ENCODE measurements at places on chromosomes 3 and 15.

DNA sequence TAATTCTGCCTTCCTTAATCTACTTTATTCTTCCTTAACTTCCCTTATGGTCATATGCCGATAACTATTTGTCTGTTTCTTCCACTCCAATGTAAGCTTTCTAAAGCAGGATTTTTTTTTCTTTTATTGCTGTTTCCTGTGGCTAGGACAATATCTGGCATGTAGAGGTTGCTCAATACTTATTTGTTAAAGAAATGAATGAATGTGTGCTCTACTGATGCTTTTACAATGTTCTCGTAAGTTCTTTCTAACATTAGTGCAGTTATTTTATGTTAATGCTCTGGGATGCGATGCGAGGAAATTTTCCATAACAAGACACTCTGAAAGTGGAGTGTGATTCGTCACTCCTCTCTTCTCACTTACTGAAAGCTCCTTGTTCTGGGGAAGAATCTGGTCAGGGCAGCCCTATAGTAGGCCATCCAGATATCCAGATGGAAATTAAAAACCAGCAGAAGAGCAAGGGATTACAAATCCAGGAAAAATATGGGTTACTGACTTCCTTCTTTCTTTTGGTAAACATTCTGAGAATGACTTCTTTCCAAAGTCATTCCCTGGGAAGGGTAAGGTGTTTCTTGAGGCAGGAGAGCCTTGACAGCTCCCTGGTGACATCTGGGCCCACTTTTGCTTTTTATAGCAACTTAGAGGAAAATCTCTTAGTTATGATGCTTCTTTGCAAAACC is 420.4 kb downstream of the PDCD6IP start:
- DNase-seq = no peak

- DNase-seq = no peak
Observed at GRCh38 chr3:52684184-52684583, 1.5 kb downstream of the PBRM1 start.

GRCh38 chr15:98384328-98385029 is 263.9 kb upstream of the IGF1R start:
- DNase-seq = no peak

GRCh38 chr15:20355256-20355868 is 186.2 kb downstream of the GOLGA6L6 start:
- DNase-seq = no peak

- no peak for DNase-seq
Observed at GRCh38 chr15:65067645-65068402, at the start of gene RASL12. Gene RASL12, minus strand, starts transcription at chr15:65067991. Its CDS starts 156 bp downstream, at chr15:65067835.

- DNase-seq = no peak
Observed at GRCh38 chr3:108407886-108408285, 102.5 kb downstream of the MYH15 start.

DNA sequence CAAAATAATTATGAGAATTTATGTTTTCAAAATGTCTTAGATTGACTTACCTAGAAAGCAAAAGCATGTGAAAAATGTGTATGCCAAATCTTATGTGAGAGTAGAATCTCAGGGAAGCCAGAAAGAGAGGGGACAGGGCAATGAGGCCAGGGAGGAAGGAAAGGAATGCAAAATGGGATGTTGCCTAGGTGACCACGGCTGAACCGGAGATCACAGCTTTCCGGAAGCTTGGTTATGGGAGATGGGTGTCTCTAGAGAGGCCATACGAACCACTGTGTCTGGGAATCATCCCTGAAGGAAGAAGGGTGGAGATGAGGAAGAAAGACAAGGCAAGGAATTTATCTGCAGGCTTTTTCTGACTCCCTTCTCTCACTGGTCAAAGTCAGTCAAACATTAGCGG is 76.0 kb downstream of the SUCLG2 start:
- DNase-seq = no peak

GRCh38 chr3:101519685-101520365 is 6.8 kb upstream of the SENP7 start:
- no peak for DNase-seq

Measured in heart left ventricle (tissue), 16 donors.